Mammary epithelial cell (primary cell): ENCODE measurements at places on chromosomes 6 and 20.

DNA sequence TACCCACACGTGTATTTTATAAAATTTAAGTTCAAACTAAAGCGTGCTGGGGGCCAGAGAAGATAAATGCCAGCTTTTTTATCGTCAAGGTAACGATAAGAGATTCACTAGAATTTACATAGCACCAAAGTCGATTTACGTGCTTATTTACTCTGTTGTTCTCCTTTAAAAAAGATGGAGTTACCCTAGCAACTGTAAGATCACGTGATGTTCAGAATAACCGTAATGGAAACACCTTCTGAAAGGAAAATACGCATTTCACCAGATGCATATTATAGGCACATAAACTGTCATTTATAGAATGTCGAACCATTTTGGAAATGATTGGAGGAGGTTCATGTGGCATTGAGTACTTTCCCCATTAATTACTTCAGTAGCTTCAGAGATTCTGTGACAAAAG lies 207.6 kb downstream of the TSHZ2 start:
- no peak for DNase-seq

DNA sequence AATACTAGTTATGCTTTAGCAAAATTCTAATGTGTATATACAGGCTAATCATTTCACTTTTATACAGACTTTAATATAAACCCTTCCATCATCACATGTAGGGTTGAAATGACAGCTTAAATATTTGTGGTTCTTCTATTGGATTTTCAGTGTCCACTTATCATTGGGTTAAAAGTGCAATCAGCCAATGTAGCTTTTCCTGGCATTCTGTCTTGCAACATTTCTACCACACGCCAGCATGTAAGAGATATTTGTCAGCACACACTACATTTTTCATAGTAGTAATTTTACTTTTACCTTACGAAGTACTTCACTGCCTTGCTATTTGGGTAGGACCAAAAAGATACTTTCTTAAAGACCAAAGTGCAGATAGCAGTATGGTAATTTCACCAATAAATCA lies 252.0 kb downstream of the TBX18 start:
- DNase-seq: no peak

GRCh38 chr6:113122060-113122459 lies 735.1 kb upstream of the MARCKS start:
- peak; percentile 77 for DNase-seq

DNA sequence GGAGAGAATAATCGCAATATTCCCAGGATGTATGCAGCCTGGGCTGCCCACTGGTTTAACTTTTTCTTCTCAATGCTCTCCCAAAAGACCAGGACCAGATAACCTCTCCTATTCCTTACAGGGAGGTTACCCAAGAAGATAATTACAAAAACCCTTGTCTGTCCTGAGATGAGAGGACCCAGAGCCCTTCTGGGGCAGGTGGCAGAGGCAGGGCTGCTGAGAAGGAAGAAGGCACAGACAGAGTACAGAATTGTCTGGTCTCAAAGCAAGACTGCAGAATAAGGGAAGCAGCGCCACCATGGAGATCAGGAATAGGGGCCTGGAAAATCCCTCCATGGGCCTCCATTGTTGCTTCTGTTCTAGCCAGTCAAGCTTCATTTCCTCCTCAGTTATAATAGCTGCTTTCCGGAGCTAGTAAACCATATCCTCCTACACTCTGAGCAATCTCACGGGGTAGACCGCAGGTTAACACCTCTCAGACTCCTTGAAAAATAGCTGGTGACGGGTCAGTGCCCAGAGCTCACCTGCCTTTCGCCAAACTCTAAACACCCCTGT lies 463 bp upstream of the HLA-DMB start:
- no peak for DNase-seq

DNA sequence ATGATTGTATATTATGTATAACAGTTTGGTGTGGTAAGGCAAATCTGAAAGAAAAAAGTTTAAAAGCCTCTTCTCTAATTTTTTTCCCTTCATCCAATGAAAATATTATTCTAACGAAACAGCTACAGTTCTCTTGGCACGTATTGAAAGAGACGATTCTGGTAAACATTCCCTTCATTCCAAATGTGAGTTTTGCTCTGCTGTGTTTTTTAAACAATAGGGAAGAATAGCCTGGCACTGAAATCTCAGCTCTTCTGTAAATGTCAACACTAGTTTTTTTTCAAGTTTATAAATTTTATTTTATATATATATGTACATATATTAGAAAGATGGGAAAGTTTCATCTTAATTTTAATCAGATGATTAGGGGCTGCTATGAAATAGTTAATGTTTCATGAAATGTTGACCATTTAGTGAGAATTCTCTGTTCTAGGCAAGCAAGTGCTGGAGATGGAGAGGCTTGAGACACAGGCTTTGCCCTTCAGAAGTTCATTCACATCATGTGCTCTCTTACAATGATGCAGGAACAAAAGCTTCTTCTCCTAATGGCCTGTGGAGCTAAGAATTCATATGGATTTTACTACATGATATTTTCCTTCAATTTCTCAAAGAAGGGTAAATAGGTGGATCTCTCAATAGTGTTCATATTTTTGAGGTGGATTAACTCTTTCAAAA lies 4.1 kb downstream of the PAQR8 start:
- DNase-seq: no peak
